ENCODE measurements at places on chromosomes 1 and 21.

GRCh38 chr1:90876101-90876500 lies 145.7 kb downstream of the ZNF644 start:
- DNase-seq: peak; percentile 9

- DNase-seq: no peak
Measured at GRCh38 chr1:17342014-17342441, 30.0 kb upstream of the PADI6 start.

DNA sequence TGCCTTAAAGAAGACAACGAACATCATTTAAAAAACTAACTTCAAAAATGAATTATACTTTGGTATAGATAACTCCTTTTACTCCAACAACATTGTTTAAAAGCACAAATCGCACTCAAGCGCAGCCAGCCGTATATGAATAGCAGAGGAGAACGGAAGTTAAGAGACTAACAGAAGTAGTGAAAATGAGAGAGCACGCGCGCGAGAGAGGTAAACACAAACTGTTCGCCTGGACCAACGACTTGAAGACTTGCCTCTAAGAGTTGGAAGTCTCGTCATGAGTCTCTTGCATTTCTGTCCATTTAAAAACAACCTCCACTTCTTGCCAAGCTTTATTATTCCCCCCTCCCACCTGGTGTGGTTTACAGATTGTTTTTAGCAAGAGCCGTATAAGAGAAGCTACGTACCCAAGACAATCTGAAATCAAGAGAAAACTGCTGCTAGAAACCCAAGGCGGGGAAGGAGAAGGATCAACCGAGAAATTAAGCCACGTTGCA lies 479 bp downstream of the SELENOF start:
- DNase-seq: peak; percentile 24

GRCh38 chr1:24904731-24905354 lies 25.2 kb downstream of the RUNX3 start:
- no peak for DNase-seq

DNA sequence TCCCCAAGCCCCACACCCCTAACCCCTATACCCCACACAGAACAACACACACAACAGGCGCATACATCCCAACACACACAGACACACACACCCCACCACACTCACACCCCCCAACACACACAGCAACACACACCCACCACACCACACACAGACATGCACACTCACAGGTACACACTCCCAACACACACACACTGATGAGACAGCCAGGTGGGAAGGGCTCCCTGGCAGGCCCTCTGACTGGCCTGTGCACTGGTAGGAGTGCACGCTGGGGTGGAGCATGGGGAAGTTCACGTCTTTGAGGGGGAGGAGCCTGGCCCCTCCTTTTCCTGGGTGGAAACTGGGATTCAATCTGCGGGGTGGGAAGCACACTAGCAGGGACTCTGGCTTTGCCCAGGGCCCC lies 116.7 kb downstream of the RHOU start:
- DNase-seq: no peak
